ENCODE measurements at places on chromosomes 12 and 14.

- DNase-seq = no peak
These were observed 9.2 kb downstream of the NKX2-1 start for GRCh38 chr14:36510874-36511273.

DNA sequence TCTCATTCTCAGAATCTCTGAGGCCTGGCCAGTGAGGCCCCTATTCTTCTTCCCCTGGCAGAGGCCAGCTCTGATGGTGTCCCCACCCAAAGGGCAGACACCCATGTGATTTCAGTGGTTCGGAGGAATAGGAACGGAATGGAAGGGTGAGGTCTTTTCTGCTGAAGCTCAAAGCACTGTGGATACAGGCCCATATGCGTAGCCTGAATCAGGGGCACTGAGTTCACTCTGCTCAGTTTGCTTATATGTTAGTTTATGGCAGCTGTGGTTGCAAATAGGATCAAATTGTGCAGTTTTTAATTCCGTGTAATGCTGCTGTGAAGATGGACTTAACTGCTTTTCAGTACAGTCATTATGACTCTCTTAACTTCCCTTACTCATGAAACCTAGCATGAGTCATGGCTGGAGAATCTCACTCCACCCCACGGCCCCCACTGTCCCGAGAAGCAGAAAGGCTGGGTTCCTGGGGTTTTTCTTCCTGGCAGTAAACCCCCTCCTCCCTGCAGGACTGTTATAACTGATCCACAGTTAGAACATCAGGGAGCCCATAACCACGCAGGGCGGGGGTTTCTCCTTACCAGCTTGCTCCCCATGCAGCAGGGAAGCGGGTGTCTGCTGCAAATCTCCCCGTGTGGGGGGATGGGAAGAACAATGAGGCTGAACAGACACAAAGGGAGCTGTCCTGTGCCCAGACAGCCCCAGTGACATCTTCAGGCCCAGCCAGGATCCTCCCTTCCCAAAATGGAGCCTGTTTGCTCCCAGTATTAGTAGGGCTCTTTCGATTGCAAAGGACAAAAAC, 122.7 kb downstream of the SLC38A6 start:
- no peak for DNase-seq

- peak; percentile 3 for DNase-seq
These were observed 150.9 kb upstream of the SLC16A7 start for GRCh38 chr12:59444932-59445331.

DNA sequence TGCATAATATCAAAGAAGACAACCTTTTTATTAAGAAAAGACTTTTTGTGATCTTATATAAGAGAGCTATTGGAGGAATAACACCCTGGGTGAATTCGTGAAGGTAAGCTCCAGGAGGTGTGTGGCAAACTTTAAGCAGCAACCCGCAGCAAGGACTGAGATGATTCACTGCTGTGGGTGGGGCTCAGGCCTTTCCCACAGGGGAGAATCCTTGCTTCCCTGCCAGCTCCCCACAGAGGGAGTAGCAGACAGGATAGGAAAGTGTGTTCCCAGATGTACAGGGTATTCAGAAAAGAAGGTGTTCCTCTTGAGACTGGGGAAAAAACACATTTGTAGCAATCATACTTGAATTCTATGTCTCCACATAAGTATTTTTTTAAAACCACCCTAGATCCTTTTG, 9.2 kb downstream of the NDUFA12 start:
- DNase-seq = no peak

- DNase-seq = no peak
These were observed 88.1 kb upstream of the DIO3 start for GRCh38 chr14:101473045-101473729.

DNA sequence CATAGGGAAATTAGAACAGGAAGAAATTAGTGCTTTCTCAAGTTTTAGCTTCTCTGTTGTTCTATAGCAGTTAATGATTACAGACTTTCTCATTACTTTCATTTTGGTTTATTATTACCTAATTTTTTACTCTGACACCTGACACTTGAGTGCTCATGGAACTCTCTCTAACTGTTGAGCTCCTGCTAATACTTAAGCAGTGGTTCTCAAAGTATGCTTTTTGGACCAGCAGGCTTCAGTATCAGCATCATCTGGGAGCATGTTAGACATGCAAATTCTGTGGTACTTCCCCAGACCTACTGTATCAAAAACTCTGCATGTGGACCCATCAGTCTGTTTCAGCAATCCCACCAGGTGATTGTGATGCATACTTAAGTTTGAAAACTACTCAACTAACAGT, 235.3 kb downstream of the CCDC91 start:
- no peak for DNase-seq

DNA sequence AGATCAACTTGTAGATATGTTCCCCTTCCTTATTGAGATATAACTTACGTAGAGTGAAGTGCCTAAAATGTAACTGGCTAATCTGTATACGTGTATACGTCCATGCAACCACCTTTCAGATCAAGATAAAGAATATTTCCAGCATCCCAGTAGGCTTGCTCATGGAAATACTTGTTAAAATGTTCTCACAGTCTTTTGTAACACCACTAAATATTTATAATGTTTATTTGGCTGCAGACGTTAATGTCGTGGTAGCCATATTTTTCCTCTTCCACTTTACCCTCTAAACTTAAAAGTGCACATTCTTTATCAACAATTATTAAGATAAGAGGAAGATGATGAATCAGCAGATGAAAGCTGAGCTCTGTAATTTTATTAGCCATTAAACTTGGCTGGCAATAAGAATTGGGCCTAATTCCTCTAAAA, 447.4 kb downstream of the AEBP2 start:
- DNase-seq = no peak

DNA sequence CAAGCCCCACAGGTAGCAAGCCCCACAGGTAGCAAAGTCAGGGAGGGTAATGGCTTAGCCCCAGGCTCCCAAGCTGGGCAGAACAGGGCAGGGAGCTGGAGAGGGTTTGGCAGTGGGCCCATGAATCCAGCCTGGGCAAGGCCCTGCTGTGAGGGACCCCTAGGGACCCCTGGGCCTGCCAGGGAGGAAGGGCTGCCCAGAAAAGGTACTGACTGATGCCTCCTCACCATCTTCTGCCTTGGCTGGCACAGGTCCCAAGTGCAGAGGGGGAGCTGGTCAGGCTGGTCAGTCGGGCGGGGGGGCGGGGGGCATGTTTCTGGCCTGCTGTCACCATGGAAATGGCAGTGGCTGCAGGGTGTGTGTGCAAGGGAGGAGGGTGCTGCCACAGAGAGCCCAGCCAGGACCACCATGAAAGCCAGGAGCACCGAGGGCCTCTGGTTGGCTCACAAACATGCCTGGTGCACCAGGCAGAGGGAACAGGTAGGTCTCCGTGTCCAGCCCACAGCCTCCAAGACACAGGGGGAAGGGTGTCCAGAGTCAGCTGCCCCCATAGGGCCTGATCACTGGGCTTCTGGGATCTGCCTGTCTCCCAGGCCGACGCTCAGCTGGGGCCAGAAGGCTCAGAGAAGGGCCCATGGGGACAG, 1.5 kb upstream of the CRIP2 start:
- no peak for DNase-seq

- DNase-seq = no peak
These were observed 1455.6 kb upstream of the TMEM132C start for GRCh38 chr12:126811391-126811790.

DNA sequence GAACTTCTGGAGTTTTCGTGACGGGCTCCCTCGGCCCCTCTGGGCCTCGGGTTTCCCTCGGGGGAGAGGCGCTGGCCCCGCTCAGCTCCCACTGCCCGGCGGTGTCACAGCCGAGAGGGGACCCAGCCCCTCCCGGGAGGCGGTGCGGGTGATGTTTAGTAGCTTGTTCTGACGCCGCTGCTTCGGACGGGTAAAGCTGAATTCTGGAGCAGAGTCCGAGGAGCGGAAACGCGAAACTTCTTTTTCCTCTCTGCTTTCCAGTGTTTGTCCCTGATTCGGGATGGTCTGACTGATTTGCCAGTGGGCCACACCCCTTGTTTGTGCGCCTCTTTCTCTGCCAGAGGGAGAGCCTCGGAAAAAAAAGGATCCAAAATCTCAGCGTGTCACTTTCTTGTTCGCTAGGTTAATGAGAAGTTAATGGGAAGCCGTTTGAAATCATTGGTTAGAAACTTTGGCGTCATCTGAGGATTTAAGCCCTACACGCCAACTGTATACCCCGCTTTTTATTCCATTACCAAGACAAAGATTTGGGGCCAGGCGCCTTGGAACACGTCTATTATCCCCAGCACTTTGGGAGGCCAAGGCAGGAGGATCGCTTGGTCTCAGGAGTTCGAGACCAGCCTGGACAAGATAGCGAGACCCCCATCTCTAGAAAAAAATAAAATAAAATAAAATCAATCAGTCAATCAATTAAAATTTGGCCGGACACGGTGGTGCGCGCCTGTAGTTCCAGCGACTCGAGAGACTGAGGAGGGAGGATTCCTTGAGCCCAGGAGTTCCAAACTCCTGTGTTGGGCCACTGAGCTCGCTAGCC, 756 bp downstream of the TULP3 start:
- DNase-seq = no peak

GRCh38 chr14:70988452-70988851, 81.2 kb downstream of the PCNX1 start:
- DNase-seq = no peak

DNA sequence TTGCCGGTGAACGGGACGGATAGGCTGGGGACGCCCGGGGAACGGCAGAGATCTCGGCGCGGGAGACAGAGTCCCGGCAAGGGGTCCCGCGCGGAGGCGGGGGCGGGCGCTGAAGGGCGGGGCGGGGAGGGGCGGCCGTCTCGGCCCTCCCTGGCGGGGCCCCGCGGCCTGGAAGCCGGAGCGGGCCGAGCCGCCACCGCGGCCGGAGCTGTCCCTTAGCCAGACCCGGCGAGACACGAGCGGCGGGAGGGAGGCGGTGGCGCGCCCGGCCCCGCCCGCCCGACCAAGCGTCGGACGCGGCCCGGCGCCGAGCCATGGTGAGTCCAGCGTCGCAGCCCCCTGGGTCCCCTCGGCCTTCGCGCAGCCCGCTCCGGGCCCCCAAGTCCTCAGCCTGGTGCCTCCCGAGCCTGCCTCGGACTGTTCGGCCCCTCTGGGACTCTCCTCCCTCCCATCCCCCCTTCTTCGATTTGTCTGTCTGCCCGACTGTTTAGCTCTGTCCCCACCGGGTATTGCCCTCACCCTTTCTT, at the start of gene ARHGEF40:
Gene ARHGEF40, plus strand, starts transcription at position 222 of the 527 bp plus-strand sequence. Its CDS starts 93 bp downstream, at position 315.
- DNase-seq = peak; percentile 32

GRCh38 chr12:50642761-50643160, 121.1 kb upstream of the ATF1 start:
- DNase-seq = no peak

- no peak for DNase-seq
These were observed 23.6 kb downstream of the OR11H4 start for GRCh38 chr14:20262642-20263128.

- DNase-seq = no peak
These were observed 7.0 kb downstream of the ISCA2 start for GRCh38 chr14:74500417-74501134.

DNA sequence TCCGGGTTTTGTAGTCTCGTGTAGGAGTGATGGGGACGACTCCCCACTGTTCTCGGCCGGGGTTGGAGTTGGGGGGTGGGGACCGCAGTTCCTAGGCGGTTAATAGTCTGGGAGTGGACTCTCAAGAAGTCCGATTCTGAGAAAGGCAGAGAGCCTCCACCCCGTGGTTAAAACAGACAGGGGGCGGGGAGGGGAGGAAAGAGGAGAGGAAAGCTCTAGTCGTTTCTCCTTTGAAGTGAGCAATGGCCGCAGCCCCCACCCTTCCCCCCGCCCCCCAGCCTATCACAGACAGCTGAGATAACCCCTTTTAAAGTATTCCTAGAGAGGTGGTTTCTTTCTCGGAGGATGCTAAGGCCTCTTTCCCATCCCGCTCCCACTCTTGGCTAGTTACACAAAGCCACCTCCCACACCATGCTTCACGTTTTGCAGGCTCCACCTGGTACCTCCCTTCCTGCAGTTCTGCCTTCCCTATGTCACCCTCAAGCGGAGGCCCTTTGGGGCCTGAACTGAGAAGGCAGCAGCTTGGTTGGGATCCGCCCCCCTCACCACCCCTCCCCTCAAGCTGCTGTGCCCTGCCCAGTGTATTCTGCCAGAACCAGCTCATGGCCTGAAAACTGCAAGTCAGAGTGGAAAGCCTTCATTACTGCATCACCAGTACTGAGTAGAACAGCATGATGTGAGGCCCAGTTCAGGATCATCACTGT, 853 bp downstream of the USP5 start:
- DNase-seq = peak; percentile 74

GRCh38 chr12:65454115-65454787, 175.8 kb downstream of the MSRB3 start:
- DNase-seq = no peak

GRCh38 chr14:65159281-65160062, 57.2 kb upstream of the MAX start:
- no peak for DNase-seq

- DNase-seq = no peak
These were observed 4.2 kb downstream of the ACYP1 start for GRCh38 chr14:75059642-75060041.

- DNase-seq = no peak
These were observed 23.1 kb upstream of the DCP1B start for GRCh38 chr12:2027351-2027750.

- DNase-seq = no peak
These were observed 6.0 kb downstream of the TMEM260 start for GRCh38 chr14:56585461-56586084.

- DNase-seq = no peak
These were observed 40.7 kb downstream of the GPR135 start for GRCh38 chr14:59424341-59425071.

DNA sequence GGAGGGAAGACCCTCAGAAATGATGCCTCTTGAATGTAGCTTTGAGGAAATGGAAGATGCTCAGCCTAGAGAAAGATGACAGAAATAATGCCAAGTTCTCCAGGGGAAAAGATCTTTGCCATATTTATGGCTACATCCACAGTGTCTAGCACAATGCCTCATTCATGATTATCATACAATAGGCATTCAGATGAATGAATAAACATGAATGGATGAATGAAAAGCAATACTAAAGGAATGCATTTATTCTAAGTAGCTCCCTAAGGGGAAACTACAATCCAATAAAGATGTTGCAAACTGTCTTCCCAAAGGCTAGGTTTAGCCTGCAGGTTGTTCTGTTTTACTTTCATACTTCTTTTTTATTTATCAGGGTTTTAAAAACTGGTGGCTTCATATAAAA, 12.0 kb downstream of the TMTC1 start:
- no peak for DNase-seq

GRCh38 chr12:106227641-106228319, 20.0 kb downstream of the CKAP4 start:
- DNase-seq = peak; percentile 63

- no peak for DNase-seq
These were observed 3.5 kb upstream of the LTBR start for GRCh38 chr12:6380141-6381121.

DNA sequence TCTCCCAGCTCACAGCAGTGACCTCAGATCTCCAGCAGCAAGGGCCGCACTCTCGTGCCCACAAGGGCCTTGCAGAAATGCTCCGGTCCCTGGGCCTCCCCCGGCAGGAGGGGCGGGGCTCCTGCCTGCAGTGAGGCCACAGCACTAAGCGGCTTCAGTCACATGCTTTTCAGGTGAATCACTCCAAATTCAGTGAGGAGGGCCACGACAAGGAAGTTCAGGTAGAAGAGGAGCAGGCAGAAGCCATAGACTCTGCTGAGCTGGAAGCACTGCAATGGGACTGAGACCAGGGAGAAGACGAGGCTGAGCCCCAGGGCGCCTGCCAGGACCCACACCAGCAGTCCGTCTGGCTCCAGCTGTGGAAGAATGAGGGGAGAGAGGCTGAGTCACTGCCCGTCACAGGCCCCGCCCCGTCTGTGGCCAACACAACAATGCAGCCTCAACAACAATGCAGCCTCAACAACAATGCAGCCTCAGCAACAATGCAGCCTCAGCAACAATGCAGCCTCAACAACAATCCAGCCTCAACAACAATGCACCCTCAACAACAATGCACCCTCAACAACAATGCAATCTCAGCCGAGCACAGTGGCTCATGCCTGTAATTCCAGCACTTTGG, 35.2 kb downstream of the SLC8B1 start:
- DNase-seq = no peak
